ENCODE measurements at places on chromosomes 1 and 21.

- DNase-seq = no peak
These were observed 33.2 kb upstream of the FAM163A start for GRCh38 chr1:179709841-179710329.

GRCh38 chr1:96834986-96835385 is 113.4 kb downstream of the PTBP2 start:
- DNase-seq = no peak

GRCh38 chr1:228695015-228695955 is 40.0 kb upstream of the RHOU start:
- no peak for DNase-seq

DNA sequence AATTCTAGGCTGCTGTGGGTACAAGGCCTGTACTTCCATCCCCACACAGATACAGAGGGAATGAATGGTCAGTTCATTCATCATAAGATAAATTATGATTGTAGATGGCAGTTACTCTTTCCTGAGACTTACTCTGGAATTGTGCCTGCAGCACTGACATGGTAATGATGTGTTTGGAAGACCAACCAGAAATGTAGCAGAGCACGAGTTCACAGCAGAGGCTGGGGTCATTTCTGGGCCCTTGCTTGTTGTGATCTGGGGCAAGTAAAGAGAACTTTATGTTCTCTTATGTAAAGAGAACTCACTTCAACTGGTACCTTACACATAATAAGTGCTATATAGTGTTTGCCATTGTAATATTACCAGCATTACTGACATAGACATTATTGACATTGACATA is 411.9 kb downstream of the NTNG1 start:
- no peak for DNase-seq

DNA sequence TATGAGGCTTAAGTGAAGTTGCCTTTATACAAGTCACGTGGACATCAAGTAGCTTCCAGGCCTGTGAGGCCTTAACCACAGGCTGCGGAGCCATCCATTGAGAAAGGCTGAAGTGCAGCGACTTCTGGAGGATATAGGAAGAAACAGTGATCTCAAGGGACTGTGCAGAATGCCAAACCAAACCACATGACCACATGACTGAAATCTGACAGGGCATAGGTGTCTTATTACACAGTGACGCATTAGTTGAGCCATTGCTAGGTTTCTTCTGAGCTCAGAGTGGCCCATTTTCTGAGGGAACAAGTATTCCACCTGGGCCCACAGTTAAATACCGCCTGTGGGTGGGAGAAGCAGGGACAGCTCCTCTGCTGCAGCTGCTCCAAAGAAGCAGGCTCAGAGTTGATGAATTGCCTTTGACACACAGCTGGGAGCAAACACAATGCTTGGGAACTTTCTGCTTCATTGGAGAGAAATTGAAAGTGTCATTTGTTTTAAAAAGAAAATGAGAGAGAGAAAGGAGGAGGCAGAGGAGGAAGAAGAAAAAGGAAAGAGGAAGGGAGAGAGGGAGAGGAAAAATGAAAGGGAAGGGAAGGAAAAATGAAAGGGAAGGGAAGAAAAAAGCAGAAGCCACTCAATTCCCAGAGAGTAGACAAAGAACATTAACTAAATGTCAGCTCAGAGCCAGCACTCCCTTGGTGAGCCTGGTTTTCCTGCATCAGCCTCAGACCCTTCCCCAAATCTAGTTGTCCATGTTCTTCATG is 94.4 kb downstream of the COLGALT2 start:
- DNase-seq = peak; percentile 17

GRCh38 chr1:118902711-118903191 is 85.4 kb downstream of the TBX15 start:
- DNase-seq = no peak

DNA sequence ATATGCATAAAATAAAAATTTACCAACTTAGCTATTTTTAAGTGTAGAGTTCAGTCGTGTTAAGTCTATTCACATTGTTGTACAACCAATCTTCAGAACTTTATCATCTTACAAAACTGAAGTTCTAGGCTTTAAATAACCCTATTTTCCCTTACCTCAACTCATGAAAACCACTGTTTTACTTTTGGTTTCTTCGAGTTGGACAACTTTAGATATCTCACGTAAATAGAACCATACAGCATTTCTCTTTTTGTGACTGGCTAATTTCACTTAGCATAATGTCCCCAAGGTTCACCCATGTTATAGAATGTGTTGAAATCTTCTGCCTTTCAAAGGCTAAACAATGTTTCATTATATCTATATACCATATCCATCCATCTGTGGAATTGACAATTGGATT is 819.0 kb upstream of the ADGRL4 start:
- DNase-seq = no peak

GRCh38 chr1:108663074-108663473 is 2.2 kb upstream of the HENMT1 start:
- DNase-seq = no peak

DNA sequence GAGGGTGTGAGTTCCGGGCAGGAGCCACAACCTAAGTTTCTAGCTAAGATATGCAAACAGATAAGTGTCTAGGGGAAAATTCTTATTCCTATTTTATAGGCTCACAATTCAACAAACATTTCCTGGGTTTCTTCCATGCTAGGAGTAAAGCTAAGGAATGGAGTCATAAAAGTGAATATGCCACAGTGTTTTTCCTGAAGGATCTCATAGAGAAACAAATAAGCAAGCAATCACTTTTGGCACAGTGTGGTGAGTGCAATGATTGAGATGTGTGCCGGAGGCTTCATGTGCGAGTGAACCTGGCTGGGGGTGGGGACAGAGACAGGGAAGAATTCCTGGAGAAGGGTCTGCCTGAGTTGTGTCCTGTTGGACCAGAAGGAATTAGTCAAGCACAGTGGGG is 147.4 kb downstream of the TENT5C start:
- DNase-seq = no peak

GRCh38 chr21:27802816-27803475 is 836.1 kb upstream of the ADAMTS5 start:
- no peak for DNase-seq

DNA sequence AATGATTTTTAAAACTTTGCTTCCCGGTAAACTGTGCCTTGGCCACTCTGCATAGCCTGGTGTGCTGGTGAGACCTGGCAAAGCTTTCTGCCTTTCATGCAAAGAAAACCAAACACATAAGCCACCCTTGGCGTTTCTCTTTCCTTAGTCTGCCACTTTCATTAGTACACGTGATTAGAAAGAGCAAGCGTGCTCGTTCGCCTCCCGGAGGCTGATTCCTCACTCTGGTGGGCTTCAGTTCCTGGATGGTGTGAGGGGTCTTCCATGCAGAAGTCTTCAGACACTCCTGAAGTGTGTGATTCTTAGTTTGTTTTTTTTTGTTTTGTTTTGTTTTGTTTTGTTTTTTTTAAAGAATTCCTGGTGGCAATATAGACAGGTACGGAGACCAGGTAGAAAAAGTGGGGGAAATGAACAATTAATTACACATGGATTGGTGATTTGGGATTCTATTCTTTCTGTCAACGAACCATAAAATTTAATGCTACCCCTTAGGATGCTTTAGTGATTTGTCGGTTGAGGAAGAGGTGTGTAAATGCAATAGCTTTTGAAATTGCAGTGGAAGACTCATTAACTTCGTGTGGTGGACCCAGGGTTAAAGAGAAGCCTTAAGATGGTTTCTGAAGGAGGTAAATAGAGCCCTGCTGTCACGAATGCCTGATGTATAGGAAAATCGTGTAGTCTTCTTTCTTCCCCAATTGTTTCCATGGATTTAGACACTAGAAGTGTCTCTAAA is 2.1 kb downstream of the GALNT2 start:
- DNase-seq = no peak

- DNase-seq = no peak
These were observed 71.8 kb upstream of the CSF1 start for GRCh38 chr1:109838838-109839240.

GRCh38 chr1:151124763-151125403 is 21.5 kb downstream of the SEMA6C start:
- DNase-seq = no peak

GRCh38 chr1:213162338-213162737 is 111.3 kb downstream of the RPS6KC1 start:
- no peak for DNase-seq

GRCh38 chr21:44371596-44371995 is 18.2 kb downstream of the TRPM2 start:
- DNase-seq = no peak

DNA sequence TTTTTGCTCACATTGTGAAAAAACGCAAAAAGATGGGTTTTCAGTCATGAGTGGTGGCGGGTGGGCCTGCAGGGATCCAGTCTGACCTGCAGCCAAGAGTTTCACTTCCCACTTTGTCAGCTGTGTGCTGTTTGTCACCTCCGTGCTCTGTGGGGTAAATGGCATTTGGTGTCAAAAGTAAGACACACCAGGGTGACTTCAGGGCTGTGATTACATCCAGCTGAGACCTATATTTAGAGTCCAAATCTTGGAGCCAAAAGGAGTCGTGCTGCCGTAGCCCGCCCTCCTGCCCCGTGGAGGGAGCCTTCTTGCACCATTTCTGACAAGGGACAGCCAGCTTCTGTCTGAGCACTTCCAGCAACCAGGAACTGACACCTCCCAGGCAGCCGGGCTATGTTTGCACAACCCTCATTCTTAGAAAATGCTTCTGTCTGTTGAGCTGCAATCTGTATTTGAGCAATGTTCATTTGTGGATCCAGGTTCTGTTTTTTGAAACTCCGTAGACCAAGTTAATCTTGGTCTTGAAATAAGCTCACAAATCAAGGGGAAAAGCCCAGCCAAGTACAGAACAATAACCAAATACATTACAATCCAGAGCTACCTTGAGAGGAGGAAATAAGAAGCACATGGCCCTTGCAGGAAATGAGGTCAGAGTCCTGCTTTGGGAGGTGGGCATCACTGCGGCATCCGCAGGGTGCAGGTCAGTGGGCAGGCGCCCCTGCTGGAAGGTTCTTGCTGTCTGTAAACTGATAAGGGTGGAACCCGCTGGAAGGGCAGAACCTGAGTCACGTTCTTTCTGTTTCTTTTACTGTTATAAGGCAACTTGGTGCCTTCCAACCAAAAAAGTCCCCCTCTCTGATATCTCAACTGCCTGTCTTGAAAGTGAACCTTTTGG is 14.4 kb downstream of the ABCG1 start:
- DNase-seq = peak; percentile 63

GRCh38 chr21:25539606-25540005 is 67.7 kb downstream of the MRPL39 start:
- DNase-seq = no peak

- no peak for DNase-seq
These were observed 538.3 kb upstream of the PKN2 start for GRCh38 chr1:88145752-88146151.

GRCh38 chr1:70754701-70755100 is 292.9 kb downstream of the PTGER3 start:
- DNase-seq = no peak

GRCh38 chr1:117892512-117892911 is 36.9 kb downstream of the GDAP2 start:
- no peak for DNase-seq

- DNase-seq = peak; percentile 65
These were observed at the start of gene PTPN7 for GRCh38 chr1:202160377-202160940. Gene PTPN7 (minus strand): TSS chr1:202160602. CDS start chr1:202159402, 1,200 bp downstream.

DNA sequence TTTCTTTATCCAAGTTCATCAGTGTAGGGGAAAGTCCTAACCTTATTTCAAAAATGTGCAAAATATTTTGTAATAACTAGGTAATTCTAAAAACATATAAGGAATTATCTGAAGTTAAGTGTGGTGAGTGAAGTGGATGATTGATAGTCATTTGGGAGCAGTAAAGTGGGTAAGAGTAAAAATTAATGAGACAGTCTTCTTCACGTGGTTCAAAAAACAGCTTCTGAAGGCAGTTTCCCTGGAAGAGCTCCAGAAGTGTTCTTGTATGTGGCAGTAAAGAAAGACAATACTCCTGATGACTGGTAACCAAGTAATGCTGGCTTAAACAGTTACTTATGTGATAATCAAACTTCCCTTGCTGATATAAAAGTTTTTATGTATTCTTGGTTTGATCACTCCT is 50.3 kb downstream of the LEPR start:
- no peak for DNase-seq

- DNase-seq = no peak
These were observed 22.6 kb upstream of the MYSM1 start for GRCh38 chr1:58722414-58722813.

DNA sequence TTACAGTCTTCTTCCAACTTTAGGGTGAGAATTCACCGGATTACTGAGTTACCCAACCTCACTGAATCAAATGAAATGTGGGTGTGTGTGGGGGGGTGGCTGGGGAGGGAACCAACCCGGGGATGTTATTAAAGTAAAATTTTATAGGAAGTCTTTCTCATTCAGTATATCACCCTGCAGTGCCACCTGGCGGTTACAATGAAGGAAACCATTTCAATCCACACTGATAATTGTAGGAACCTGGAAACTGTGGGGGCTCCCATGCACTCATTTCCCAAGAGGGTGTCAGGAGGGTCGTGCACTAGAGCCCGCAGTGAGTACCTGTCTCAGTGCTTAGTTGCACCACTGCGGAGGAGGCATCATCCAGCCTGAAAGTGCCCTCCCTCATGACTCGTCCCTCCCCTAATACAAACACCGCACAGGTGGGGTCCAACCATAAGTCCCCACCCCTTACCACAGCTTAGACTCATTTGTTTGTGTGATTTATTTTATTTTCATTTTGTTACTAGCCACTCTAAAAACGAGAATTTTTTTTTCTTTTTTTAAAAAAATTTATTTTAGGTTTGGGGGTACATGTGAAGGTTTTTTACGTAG is 29.1 kb upstream of the IGSF5 start:
- no peak for DNase-seq

GRCh38 chr21:26719750-26720149 is 125.5 kb downstream of the ADAMTS1 start:
- DNase-seq = no peak

- DNase-seq = no peak
These were observed 70.4 kb downstream of the ACTL8 start for GRCh38 chr1:17825273-17826164.

DNA sequence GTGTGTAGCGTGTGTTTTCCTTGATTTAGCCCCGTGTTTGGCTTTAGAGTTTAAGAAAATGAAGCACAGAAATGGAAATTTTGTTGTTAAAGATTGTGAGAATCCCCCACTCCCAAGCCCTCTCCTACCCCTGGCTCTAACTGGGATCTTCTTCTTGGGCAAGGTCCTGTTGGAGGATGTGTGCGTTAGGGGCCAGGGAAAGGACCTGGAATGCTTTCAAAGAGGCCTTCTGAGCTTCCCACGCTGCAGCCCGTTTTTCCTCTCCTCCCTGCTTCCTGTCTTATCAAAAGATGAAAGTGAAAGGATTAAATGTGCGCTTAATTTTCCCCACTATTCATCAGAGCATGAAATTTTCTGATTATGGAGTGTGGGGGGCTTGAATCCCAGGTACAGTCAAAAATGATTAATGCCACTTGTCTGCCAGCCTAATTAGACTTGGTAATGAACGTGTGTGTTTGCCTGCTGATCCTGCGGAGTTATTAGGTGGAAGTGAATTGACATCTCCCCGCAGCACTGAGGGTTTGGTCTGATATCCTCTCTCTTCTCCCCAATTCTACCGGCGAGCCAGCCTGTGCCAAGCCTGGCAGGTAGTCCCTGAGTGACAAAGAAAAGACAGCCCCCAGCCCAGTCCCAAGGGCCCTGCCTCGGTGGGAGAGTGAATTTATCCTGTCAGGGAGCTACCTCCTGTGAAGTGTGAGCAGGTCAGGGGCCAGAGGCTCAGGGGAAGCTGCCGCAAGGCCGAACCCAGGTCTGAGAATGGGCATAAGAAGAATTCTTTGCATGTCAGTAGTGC is 4.9 kb downstream of the RASSF5 start:
- no peak for DNase-seq

- DNase-seq = no peak
These were observed 103.3 kb downstream of the LACTBL1 start for GRCh38 chr1:22869325-22869724.

- DNase-seq = no peak
These were observed 1.7 kb downstream of the GJB4 start for GRCh38 chr1:34761176-34761761.

All from SIG-M5 (cell line).